ENCODE measurements at places on chromosomes 11 and 22.

GRCh38 chr11:61574611-61575010 is 6.3 kb downstream of the SYT7 start:
- DNase-seq = peak; percentile 80

GRCh38 chr11:26937386-26937785 is 56.5 kb upstream of the FIBIN start:
- DNase-seq = peak; percentile 59

- DNase-seq = no peak
These were observed 207.8 kb downstream of the GRIK4 start for GRCh38 chr11:120719348-120719747.

DNA sequence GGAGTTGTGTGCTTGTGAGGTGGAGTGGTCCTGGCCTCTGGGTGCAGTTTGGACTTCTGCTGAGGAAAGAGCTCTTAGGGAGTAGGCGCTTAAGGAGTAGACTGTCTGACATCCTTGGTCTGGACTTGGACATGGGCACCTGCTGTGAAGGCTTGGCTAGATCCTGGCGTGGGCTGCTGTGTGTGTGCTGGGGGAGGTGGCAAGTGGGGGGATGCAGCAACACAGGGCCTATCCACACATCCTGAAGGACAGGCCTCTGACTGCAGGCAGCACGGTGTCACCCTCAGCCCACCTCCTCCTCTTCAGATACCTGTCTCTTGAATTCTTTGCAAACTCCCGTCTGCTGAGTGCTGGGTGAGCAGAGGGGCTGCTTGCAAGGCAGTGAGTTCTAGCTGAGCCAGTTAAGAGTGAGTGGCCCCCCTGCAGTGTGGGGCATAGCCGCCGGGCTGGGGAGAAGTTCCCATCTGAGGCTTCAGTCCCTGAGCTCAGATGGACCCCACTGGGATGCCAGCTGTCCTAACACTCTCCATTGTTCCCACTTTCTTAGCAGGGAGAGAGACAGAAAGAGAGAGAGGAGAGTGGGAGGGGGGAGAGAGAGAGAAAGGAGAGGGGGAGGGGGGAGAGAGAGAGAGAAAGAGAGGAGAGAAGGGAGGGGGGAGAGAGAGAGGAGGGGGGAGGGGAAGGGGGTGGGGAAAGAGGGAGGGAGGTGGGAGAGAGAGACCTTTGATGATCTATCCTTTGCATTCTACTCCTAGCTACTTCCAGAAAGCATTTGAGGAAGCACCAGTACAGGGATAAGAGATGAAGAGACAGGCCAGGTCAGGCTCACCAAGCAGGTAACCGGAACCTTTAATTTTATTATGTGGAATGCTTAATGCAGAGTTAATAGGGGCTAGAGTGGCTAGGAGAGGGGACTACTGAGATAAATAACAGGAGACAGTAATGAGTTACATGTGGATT is 12.6 kb downstream of the SOX10 start:
- peak; percentile 80 for DNase-seq

GRCh38 chr11:95487391-95487790 is 256.4 kb upstream of the SESN3 start:
- no peak for DNase-seq

GRCh38 chr11:64849598-64850356 is 5.3 kb upstream of the CDC42BPG start:
- peak; percentile 69 for DNase-seq

- no peak for DNase-seq
These were observed 32.6 kb upstream of the CHKA start for GRCh38 chr11:68153742-68154141.

GRCh38 chr11:109971184-109971523 is 122.0 kb upstream of the ZC3H12C start:
- peak; percentile 63 for DNase-seq

DNA sequence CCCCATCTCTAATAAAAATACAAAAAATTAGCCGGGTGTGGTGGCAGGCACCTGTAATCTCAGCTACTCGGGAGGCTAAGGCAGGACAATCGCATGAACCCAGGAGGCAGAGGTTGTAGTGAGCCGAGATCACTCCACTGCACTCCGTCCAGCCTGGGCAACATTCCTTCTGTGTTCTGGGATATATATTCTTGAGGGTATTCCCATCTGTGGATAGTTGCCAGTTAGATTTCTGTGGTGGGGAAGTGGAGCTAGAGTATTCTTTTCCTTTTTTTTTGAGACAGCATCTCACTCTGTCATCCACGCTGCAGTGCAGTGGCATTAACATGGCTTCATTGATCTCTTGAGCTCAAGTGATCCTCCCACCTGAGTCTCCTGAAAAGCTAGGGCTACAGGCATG is 9.1 kb upstream of the ZNF74 start:
- DNase-seq = no peak

GRCh38 chr11:830295-831117 is 2.2 kb upstream of the CD151 start:
- peak; percentile 80 for DNase-seq

DNA sequence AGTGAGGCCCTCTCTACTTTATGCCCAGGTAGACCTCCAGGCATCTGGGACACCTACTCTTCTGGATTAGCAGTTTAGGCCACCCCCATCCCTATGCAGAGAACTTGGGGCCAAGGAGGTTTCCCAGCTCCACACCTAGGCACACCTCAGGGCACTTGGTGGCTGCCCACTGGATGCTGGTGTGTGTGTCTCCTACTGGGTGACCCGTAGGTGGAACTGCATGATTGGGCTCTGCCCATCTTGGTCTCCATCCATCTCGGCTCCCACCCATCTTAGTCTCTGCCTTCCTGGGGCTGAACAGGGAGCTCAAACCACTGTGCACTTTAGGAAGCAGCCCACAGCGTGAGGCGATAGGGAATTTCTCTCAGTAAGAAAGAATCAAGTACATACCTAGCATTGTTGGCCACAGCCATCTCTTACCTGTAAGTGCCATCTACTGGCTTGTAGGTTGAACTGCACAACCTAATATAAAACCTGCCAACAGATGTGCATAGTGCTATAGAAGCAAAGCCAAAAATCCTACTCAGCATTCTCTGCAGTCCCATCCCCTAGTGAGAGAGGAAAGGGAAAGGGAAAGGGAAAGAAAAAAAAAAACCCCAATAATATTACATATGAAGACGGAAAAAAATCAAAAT is 61.6 kb upstream of the PTPN5 start:
- peak; percentile 35 for DNase-seq

- DNase-seq = no peak
These were observed 16.5 kb downstream of the PATZ1 start for GRCh38 chr22:31329453-31330215.

DNA sequence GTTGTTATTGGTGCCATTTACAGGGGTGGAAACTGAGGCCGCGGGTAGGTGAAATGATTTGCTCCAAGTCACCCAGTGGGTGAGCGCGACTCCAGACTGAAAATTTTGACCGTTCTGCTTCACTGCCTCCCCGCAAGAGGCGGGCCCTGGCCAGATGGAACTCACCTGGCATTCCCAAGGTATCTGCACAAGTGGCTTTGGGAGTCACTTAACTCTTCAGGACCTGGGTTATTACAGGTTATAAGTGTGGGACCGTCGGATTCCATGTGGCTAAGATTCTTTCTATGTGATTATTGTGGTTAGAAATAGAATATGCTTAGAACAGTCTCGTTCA is 598 bp downstream of the CABIN1 start:
- no peak for DNase-seq

DNA sequence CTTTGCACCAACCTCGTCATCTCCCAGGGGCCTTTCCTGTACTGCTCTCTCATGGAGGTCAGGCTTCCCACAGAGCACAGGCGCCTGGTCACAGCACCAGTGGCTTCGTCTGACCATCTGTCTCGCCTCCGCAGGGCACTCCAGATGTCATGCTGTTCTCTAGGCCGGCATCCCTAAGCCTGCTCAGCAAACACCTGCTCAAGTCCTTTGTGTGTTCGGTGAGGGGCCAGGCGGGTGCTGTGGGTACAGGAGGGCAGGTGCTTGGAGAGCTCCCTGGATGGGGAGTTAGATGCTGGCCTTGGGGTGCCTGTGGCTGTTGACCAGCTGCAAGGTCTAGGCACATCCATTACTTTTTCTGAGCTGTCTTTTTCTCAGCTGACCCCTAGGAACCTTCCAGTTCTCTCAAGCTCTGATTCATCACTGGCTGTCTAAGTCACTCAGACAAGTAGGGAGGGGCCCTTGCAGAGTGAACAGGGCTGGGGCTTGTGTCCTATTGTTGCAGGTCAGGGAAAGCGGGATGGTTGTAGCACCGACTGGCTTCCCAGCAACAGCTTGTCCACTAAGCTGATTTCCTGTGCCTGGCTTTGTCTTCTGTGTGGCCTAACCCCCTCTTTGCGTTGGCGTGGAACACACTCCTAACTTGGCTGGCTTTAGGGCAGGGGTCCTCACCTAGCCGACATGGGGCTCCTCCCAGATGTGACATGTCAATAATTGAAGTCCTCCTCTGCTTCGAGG is 9.2 kb downstream of the CLDN5 start:
- no peak for DNase-seq

GRCh38 chr11:17601256-17601671 is 54.2 kb downstream of the OTOG start:
- DNase-seq = no peak

GRCh38 chr22:38300197-38300945 is 16.9 kb downstream of the CSNK1E start:
- no peak for DNase-seq

DNA sequence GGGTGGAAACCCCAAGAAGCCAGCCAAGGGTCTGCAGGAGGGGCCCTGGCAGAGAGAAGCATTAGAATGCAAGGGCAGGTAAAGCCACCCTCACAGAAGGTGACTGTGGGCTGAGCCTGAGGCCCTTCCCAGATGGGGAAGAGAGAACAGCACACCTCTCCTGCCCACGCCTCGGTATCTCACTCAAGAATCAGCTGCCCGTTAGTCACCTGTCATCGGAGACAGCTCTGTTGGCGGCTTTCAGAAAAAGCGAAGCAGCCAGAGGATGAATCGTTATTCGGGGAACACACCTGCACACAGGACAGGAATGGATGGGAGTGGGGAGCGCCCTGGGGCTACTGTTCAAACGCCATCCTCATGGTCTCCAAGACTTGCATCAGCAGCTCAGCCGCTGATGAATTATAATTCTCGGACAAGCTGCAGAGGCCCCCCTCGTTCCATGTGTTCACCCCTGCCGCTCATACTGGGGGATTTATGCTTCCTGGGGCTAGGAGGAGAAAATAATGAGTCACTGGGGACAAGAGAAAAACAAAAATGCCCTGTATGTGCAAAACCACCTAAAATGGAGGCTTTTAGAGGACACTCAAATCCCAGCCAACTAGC is 21.6 kb upstream of the TMA7B start:
- no peak for DNase-seq

DNA sequence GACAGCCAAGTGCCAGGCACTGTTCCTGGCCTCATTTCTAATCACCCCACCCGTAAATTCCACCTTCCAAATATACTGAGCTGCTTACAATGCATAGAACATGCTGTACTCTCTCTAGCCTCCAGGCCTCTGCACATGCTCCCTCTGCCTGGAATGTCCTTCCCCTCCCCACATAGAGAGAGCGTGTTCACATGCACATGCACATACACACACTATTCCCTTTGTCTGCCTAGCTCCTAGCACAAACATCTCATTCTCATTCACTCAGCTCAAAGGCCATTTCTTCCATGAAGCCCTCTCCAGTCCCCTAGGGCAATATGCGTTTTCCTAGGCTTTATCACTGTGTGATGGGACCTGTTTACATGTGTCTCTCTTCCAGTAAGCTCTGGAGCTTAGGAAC is 144.6 kb downstream of the WT1 start:
- DNase-seq = no peak

- DNase-seq = no peak
These were observed 14.6 kb upstream of the SYT13 start for GRCh38 chr11:45300715-45301114.

- DNase-seq = no peak
These were observed 246.6 kb downstream of the MN1 start for GRCh38 chr22:27554841-27555456.

GRCh38 chr11:129368889-129369672 is 6.6 kb upstream of the BARX2 start:
- no peak for DNase-seq

GRCh38 chr11:67642173-67643120 is 2.9 kb upstream of the TBX10 start:
- DNase-seq = no peak

DNA sequence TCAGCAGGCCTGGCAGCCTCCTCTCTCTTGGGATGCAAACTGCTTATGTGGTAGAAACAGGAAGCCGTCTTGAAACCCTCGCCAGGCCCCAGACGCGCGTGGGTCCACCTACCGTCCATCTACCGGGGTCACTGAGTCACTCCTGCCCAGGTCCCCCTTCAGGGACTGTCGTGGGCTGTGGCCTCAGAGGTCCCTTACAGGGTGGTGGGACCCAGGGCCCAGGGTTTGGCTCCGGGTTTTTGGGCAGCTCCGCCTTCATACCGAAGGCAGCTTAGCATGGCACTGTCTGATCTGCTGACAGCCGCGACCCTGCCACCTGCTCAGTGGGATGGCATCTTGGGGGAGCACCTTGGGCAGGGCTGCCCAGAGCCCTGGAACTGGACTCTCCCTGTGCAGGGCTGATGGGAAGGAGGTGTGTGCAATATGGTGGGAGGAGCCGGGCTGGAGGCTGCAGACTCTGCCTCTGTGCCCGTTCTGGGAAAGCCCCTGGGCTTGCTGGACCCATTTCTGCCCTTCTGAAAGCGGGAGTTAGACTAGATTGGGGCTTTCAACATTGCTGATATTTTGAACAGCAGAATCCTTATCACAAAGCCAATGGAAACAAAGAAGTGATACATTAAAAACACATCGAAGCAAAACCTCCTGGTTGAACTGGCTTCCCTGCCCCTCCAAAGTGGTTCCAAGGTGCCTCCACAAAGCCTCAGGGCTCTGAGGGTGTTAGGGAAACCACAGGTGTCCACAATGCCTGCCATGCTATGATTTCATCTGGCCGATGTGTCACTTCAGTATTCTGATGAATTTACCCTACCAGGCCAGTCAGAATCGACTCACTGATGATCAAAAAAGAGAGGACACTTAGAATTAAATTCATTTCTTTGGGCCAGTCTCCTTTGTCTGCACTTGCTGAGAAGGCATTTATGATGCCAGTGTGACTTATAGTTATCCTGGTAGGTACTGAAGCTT is 316.5 kb downstream of the KIRREL3 start:
- no peak for DNase-seq

- DNase-seq = no peak
These were observed 68.5 kb downstream of the ADM start for GRCh38 chr11:10373340-10373739.

DNA sequence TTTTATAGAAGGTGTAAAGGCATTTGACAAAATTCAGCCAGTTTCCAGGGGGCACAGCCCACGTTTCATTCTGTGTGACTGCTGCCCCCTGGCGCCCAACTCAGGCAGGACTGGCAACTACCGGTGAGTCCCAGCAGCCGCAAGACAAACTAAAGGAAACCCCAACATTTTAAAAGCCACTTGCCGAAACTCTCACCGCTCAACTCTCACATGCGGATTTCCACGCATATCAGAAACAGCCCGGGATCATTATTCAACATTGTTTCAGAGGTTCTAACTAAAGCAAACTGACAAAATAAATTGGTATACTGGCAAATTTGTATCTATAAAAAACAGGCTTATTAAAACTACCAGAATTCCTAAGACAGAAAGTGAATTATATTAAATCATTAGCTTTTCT is 48.2 kb downstream of the MORC2 start:
- peak; percentile 75 for DNase-seq

- no peak for DNase-seq
These were observed 16.1 kb upstream of the OR52H1 start for GRCh38 chr11:5564259-5565019.
